Stimulated activated CD8-positive, alpha-beta memory T cell treated with anti-CD3 and anti-CD28 coated beads, Interleukin-2, amount 100 ng/mL, for 1 hour (primary cell): ENCODE measurements at places on chromosomes 3 and 15.

GRCh38 chr3:123287962-123288302 is 86.2 kb downstream of the SEC22A start:
- DNase-seq = no peak

GRCh38 chr3:167919590-167919989 is 176.1 kb downstream of the GOLIM4 start:
- DNase-seq = no peak

GRCh38 chr15:63344731-63345390 is 36.8 kb downstream of the CA12 start:
- DNase-seq = no peak

- no peak for DNase-seq
Measured at GRCh38 chr15:64854041-64854440, 12.3 kb downstream of the PLEKHO2 start.

GRCh38 chr3:176378789-176379188 is 818.5 kb downstream of the TBL1XR1 start:
- no peak for DNase-seq

- DNase-seq = no peak
Measured at GRCh38 chr15:64596701-64597476, 136.5 kb downstream of the ZNF609 start.

- no peak for DNase-seq
Measured at GRCh38 chr15:62999923-63000561, 42.5 kb upstream of the TPM1 start.

GRCh38 chr15:83710452-83710851 is 56.5 kb downstream of the ADAMTSL3 start:
- no peak for DNase-seq

DNA sequence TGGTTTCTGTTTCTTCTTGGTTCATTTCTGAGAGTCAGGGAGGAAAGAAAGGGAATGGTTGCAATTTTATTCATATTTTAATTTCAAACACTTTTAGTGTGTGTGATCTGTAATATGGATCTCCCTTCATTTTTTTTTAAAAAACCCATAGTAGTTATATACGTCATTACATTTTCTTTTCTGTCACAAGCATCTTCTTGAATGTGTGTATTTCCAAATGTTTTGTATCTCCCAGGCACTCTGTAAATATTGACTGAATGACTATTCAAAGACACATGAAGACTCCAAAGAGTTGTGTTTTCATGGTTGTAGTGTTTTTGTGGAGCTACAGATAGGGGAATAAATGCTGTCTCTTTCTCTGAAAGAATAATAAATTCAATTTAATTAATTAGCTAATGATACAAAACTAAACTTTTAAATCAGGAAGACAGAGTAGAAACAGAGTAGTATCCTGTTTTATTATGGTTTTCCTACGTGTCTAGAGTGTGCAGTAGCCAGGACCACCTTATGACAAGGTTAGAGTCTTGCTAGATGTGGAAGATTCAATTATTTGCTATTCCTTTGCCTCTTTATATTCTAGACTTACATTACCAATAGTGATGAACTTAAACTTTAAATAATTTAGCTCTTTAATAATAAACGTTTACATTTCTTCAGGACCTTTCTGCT is 35.5 kb downstream of the NECTIN3 start:
- DNase-seq = no peak

GRCh38 chr3:124352149-124352539 is 360.2 kb upstream of the ROPN1 start:
- DNase-seq = no peak
